ENCODE measurements at places on chromosomes 2 and 18.

- DNase-seq: no peak
Measured at GRCh38 chr18:58175122-58175785, 131.2 kb downstream of the NEDD4L start.

DNA sequence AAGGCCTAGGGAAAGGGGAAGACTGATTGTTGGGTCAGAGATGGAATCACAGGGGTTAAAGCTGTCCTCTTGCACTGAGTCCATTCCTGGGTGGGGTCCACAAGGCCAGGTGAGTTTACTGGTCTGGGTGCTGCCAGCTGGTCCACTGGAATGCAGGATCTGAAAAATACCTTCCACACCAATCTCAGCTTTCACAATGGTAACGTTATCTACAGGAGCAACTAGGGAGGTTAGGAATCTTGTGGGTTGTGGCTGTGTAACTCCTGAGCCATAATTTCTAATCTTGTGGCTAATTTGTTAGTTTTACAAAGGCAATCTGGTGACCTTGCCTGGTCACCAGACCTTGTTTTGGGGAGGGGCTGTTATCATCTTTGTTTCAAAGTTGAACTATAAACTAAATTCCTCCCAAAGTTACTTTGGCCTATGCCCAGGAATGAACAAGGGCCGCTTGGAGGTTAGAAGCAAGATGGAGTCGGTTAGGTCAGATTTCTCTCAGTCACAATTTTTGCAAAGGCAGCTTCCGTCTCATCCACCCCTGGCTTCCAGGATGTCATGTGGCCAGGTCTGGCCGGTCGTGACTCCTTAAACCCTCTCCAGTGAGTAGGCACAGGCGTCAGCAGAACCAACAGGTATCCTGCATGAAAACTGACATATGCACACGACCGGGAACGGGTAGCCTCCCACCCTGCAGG lies 123.3 kb upstream of the SH3BP4 start:
- DNase-seq: no peak

DNA sequence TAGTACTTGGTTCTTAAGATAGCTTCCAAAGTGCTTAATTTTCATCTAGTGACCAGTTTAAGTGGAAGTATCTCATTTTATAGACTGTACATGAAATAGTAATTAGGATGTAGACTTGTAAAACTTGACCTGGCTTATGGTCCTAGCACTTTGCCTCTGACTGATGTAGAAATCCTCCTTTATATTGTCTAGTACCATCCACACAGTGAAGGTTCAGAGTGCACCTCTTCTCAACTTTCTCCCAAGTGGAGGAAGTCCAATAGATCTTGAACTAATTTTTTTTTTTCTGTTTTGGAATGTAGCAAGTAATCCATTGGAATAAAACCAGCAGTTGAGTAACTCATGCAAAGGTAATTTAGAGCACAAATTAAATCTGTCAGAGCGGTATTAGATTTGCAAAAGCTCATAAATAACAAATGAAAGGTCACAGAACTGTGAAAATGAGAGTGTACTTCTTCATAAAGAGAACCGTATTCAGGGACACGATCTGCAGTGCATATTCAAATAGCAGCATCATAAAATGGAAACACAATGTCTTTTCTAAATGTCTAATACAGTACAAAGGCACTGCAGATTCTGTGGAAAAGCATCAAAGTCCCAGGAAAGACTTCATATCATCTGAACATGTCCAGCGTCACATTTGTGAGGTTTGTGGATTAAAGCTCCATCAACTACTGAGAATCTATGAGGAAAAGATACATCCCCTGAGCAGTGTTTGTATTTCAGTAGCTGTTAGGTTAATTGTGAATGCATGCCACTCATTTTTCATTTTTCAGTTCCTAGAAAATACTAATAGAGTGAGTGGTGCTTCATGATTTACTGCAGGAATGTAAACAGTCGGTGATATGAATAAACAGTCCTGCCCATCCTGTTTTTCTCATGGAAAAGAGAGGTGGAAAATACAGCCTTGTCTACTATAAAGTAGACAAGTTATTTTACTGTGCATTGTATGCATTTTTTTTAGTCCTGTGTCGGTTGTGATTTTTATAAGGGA lies 100.7 kb downstream of the LYPD6 start:
- DNase-seq: no peak

GRCh38 chr2:128178650-128179460 lies 87.9 kb downstream of the UGGT1 start:
- DNase-seq: no peak

GRCh38 chr2:41381701-41382100 lies 666.1 kb upstream of the PKDCC start:
- DNase-seq: no peak

GRCh38 chr2:105972246-105972645 lies 221.9 kb downstream of the UXS1 start:
- no peak for DNase-seq

DNA sequence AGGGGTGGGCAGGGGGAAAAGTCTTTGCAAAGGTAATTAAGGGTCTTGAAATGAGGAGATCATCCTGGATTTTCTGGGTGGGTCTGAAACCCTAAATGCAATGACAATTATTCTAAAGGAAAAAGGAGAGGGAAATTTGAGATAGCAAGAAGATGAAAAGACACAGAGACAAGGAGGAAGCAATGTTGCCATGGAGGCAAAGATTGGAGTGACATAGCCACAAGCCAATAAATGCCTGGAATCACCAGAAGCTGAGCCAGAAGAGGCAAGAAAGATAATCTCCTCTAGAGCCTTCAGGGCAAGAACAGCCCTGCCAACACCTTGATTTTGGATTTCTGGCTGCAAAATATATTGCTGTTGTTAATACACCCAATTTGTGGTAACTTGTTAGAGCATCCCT lies 1246.3 kb upstream of the PIK3C3 start:
- no peak for DNase-seq

- DNase-seq: no peak
Measured at GRCh38 chr2:105872142-105872728, 127.5 kb downstream of the NCK2 start.

GRCh38 chr18:75252136-75252535 lies 41.5 kb downstream of the TSHZ1 start:
- DNase-seq: no peak

- no peak for DNase-seq
Measured at GRCh38 chr2:234454433-234454832, 42.4 kb downstream of the ARL4C start.

GRCh38 chr2:172647439-172647838 lies 88.2 kb upstream of the RAPGEF4 start:
- no peak for DNase-seq

GRCh38 chr2:202269585-202269984 lies 4.0 kb downstream of the NOP58 start:
- no peak for DNase-seq

DNA sequence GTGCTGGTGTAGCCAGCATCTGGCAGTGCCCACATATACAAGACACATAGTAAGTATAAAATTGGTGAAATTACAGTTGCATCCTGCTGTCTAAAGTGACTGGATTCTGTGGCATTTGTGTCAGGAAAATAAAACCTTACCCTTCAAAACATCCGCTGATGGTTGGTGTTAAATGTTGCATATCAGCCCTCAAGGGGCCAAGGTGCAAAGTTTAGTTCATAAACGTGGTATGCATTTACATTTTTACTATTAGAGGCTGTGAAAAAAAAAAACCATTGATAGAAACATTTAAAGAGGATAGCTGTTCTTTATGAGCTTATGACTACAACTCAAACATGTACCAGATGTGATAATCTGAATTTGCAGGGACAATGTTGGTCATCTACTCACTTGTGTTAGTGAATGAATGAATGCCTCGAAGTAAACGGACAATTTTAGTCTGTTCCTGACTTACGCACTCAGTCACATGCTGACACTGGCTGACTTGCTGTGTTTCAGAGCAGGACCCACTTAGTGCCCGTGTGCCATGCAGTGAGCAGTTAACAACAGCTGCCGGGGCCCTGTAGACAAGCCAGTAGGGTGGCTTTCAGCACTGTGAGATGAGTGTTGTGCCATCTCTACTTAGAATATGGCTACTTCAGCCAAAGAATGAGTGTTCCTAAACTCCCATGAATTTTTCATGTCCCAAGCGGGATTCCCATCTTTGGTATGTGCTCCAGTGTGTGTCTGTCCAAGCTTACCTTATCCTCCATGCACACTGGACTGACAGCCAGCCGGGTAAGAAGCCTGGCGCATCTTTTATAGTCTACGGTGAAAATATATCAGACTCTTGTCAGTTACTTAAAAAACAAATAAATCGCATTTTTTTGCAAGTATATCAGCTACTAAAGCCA lies 5.3 kb downstream of the ALKAL2 start:
- no peak for DNase-seq

DNA sequence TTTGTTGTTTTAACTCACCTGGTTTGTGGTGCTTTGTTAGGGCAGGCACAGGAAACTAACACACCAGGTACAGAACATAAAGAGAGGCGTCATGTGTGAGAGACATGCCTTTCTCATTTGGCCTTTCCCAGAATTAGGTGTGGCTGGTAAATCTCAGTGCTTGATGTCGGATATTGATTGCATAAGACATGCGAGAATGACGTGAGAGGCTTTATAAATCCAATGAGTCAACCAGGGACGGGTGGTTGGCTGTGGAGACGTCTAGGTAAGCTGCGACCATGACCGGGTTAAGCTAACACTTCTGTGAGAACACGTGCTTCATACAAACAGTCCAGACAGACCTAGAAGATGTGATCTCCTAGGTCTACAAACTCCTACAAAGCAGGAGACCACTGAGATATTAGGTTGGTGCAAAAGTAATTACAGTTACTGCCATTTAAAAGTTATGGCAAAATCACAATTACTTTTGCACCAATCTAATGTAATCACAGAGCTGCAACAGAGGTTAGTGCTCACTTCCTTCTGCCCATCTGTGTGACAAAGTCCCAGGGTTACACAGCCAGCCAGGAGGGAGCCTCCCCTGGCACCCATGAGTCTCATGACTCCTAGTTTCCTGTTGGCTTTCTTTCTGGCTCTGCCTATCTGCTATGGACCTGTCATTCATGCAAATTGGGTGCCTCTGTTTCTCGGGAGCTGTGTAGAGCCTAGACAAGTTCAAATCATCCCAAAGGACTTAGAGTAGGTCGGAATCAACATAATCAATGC lies 98.9 kb upstream of the ATP8B1 start:
- DNase-seq: no peak

- DNase-seq: no peak
Measured at GRCh38 chr2:84646514-84646913, 130.2 kb downstream of the DNAH6 start.

- no peak for DNase-seq
Measured at GRCh38 chr2:215269397-215270117, 42.3 kb upstream of the ATIC start.

DNA sequence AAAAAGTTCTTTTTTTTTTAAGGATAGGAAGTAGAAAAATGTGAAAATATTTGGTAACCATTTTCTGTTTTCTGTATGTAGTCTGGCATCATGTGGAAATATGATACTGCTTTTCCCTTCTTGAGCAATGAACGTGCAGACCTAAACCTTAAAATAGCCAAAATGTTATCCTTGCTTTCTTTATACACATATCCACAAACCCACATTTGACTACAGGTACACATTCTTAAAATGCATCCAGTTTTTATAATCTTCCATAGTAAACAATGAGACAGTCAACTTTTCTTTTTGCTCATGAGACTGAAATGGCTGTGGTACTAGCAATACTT lies 90.9 kb downstream of the OSBPL6 start:
- DNase-seq: no peak

DNA sequence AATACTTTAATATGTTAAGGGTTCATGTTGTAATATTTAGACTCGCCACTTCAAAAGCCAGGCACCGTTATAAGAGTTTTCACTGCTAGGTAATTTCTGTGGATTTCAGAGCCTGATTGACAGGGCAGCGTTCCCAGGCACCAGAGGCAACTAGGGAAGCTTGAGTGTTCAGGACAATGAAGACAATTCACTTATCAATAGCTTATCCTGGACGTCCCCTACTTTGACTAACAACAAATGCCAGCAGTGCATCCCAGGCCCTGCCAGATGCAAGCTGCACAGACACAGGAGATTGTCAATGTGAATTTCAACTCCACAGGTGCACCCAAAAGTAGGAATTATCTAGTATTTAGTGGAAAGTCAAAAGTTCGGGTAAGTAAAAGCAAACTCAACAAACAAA lies 179.3 kb upstream of the GYPC start:
- DNase-seq: no peak

- DNase-seq: no peak
Measured at GRCh38 chr2:163644238-163644637, 91.6 kb downstream of the FIGN start.

GRCh38 chr2:218188528-218188927 lies 21.8 kb upstream of the CXCR1 start:
- DNase-seq: no peak

DNA sequence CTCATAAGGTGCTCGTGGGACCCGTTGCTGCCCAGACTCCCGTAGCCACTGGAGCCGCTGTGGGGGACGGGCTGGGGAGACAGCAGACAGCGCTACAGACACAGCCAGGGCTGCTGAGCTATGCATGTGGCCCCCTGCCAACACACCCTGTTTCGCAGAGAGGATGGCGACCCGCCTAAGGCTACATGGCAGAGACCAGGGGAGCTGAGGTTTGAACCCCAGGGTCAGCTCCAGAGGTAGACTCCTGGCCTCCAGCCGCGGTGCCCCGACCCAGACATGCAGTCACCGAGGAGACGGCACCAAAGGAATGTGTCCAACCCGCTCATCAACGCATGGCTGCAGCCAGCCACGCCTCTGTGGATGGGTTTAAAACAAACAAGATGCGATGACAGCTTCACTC lies 21.0 kb upstream of the HES6 start:
- no peak for DNase-seq

Data from omental fat pad (tissue), 4 donors.